Hair follicle dermal papilla cell (primary cell): ENCODE measurements at places on chromosomes 7 and 10. TPM values are rescaled to one million over a fixed set of nuclear protein-coding genes. Genes with fewer than 3 reads are reported as not detected.

The ZNF487 gene
- 5.6 and 6.8 TPM in 2 replicates for total RNA-seq

The PNLIP gene
- total RNA-seq: not detected in 2 replicates

The SLC35B4 gene
- 17.5 and 23.0 TPM in 2 replicates for total RNA-seq

The STAG3 gene
- 0.12 and 0.32 TPM in 2 replicates for total RNA-seq

The CALHM1 gene
- total RNA-seq: not detected in 2 replicates

The GPNMB gene
- 284 and 331 TPM in 2 replicates for total RNA-seq

The ODAD2 gene
- total RNA-seq: 0.49 and 1.1 TPM in 2 replicates

The OR9A2 gene
- total RNA-seq: not detected in 2 replicates

The CYP2C19 gene
- not detected in 2 replicates for total RNA-seq

The EBF3 gene
- total RNA-seq: 0.97 and 2.7 TPM in 2 replicates

The SPDYE5 gene
- total RNA-seq: 0.12 TPM in 1 of 2 replicates, not detected in the other

The SRRM3 gene
- 0.85 and 1.9 TPM in 2 replicates for total RNA-seq

The ZNF12 gene
- total RNA-seq: 23.3 and 27.9 TPM in 2 replicates

The PIP gene
- not detected in 2 replicates for total RNA-seq

The OR2A5 gene
- not detected in 2 replicates for total RNA-seq

The MUC12 gene
- total RNA-seq: under 0.01 TPM in 1 of 2 replicates, not detected in the other

The KCNIP2 gene
- total RNA-seq: 1.6 and 1.7 TPM in 2 replicates

The NRG3 gene
- not detected in 2 replicates for total RNA-seq

The SFTPA1 gene
- total RNA-seq: not detected in 2 replicates

The SFTPD gene
- not detected in 2 replicates for total RNA-seq

The CACNA2D1 gene
- 34.0 and 40.4 TPM in 2 replicates for total RNA-seq

The FAS gene
- 76.9 and 77.9 TPM in 2 replicates for total RNA-seq

The LDB3 gene
- under 0.01 TPM in 1 of 2 replicates, not detected in the other for total RNA-seq

The PTPRN2 gene
- total RNA-seq: 0.24 and 0.32 TPM in 2 replicates

The HABP2 gene
- total RNA-seq: under 0.01 TPM in 1 of 2 replicates, not detected in the other

The GIMAP6 gene
- 0.16 TPM in 1 of 2 replicates, not detected in the other for total RNA-seq

The PRLHR gene
- not detected in 2 replicates for total RNA-seq

The CALML3 gene
- 0.12 TPM in 1 of 2 replicates, not detected in the other for total RNA-seq

The TSPAN15 gene
- total RNA-seq: 1.3 TPM in 2 replicates

The OR6V1 gene
- not detected in 2 replicates for total RNA-seq

The NME8 gene
- not detected in 2 replicates for total RNA-seq
